Heart right ventricle (tissue), 16 donors: ENCODE measurements at places on chromosomes 7 and 10.
A peak's percentile ranks its signal among the peaks of the same experiment; 100 is the strongest.

DNA sequence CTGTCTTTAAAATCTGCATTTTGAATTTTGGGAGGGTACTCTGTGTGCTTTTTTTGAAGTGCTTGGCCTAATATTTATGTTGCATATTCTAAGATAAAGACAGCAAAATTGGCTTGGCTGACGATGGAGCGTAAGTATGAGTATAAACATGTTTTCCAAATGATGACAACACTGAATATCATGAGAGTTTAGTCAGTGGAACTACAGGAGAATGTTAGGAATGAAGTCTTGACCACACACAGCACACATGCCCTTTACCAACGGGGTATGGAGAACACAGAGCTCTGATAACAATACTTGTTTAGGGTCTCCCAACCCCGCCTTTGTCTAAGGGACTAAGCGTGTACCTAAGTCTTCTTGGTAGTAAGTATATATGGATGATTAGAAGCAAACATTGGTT is 253.9 kb upstream of the FZD8 start:
- no peak for DNase-seq

- peak; percentile 68 for DNase-seq
Measured at GRCh38 chr7:30893357-30893756, 18.3 kb upstream of the AQP1 start.

- no peak for DNase-seq
Measured at GRCh38 chr10:97063983-97064837, 121.5 kb downstream of the SLIT1 start.

DNA sequence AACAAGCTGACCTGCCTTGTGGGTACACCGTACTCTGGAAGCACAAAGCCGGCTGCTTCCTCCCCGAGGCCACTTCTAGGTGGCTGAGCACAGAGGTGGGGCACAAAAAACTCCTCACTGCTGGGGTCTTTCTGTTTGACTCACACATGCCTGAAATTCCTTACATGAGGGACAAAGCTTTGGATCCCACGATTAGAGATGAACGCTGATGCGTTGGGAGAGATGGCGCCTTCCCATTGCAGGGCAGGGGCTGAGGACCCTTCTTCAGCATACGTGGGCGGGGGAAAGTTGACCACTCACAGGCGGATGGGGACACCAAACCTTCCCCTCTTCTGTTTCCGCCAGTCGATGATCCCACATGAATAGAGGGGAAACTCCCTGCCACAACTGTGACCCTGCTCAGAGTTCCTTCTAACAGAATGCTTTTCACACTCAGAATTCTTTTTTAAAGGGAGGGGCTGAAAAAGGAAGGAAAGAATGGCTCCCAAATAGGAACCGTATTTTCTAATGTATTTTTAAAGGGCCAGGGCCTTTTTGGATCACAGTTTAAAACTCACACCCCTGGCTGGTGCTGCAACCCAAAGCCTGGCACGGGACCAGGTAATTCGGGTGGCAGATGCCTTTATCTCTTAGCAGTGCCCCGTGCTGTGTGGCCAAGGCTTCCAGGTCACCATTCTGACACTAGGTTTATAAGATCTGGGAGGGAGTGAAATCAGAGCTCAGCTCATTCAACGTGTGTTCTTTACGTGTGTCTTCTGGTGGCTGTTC is 134.0 kb downstream of the PRKAG2 start:
- peak; percentile 64 for DNase-seq

DNA sequence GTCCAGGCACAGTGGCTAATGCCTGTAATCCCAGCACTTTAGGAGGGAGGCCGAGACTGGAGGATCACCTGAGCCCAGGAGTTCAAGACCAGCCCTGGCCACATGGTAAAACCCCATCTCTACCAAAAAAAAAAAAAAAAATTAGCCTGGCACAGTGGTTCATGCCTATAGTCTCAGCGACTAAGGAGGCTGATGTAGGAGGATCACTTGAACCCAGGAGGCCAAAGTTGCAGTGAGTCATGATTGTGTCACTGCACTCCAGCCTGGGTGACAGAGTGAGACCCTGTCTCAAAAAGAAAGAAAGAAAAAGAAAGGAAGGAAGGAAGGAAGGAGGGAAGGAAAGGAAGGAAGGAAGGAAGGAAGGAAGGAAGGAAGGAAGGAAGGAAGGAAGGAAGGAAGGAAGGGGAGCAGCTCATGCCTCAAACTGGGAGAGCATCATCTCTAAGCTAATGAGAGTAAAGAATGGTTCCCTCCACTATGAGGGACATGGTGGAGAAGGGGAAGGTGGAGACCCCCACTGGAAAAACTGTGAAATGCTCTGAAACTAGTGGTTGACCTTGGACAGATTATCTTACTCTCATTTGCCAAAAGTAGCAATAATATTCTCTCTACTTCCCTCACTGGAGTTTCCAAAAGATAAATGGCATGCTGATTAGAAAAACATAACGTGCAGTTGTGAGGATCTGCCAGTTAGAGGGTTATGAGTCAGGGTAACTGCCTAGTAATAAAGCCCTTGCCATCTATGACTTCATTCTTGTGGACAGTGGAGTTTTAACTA is 16.8 kb downstream of the GIMAP5 start:
- DNase-seq = no peak

- no peak for DNase-seq
Measured at GRCh38 chr10:56142092-56142728, 218.8 kb downstream of the ZWINT start.
